ENCODE measurements at places on chromosomes 1 and 21.

DNA sequence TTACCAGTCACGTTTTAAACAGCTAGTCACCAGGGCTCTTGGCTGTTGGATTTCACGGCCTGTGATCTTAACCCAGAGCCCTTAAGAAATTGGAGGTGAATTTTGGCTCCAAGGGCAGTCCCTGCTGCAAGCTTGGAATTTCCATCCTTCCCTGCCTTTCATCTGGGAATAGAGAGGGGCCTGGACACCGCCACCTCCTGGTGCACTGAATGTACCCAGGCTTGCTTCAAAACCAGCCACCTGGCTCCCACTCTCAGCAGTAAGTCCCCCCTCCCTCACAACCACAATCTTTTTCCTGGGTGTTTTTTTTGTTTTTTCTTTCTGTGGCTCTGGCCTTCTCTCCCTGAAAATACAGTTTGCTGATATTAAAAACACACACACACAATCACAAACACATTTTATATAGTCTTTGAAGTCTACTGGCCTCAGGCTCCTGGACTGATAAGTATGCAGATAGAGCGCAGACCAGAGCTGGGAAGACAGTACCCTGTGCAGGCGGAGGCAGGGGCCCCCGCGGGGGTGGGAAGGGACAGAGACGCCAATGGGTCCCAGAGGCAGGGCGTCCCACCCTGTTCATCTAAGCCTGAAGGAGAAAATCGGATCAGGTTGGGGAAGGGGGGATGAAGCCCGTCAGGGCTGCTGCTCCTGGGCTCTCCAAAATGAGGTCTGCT, 65.8 kb upstream of the IGSF21 start:
- no peak for DNase-seq

DNA sequence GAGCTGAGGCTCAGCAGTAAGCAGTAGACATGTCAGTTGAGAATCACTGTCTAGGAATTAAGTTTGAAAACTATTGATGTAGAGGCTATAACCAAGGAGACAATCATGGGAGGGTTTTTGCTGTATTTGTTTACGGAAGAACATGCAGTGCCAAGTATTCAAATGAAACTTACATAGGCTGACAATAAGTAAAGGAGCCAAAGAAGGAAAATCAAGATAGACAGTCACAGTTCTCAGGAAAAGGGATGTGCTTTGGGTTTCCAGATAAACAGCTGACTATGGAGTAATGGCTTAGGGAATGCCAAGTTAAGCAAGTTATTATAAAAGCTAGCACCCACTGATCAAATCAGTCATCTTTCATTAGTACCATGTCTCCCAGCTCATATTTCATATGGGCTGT, 21.5 kb downstream of the GNG12 start:
- no peak for DNase-seq

DNA sequence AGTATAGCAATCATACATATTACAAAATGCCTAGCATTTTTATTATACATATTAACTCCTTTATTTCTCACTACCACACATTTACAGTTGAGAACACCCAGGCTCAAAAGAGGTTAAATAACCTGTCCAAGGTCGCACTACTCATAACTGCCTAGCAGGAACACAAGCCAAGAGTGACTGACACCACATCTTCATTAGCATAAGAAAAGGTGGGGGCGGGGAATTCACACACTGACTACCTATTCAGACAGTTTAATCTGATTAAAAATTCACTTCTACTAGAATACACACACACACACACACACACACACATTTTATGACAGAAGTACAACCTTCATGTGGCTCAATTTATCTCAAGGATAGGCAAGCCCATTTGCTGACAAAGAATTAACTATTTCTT, 77.8 kb upstream of the CACHD1 start:
- DNase-seq: peak; percentile 32

- DNase-seq: no peak
These were observed 1348.0 kb downstream of the MRPL39 start for GRCh38 chr21:24259241-24259640.

GRCh38 chr1:17653728-17654351, 101.3 kb upstream of the ACTL8 start:
- DNase-seq: no peak

- DNase-seq: no peak
These were observed 580 bp downstream of the RBM34 start for GRCh38 chr1:235160383-235160956.

GRCh38 chr1:59026472-59026948, 242.7 kb upstream of the JUN start:
- no peak for DNase-seq

- no peak for DNase-seq
These were observed 94.5 kb upstream of the SLC5A9 start for GRCh38 chr1:48127735-48128685.

- no peak for DNase-seq
These were observed 28.4 kb upstream of the KIAA0040 start for GRCh38 chr1:175220853-175221556.

GRCh38 chr1:95003433-95003738, 69.4 kb downstream of the ALG14 start:
- DNase-seq: no peak

DNA sequence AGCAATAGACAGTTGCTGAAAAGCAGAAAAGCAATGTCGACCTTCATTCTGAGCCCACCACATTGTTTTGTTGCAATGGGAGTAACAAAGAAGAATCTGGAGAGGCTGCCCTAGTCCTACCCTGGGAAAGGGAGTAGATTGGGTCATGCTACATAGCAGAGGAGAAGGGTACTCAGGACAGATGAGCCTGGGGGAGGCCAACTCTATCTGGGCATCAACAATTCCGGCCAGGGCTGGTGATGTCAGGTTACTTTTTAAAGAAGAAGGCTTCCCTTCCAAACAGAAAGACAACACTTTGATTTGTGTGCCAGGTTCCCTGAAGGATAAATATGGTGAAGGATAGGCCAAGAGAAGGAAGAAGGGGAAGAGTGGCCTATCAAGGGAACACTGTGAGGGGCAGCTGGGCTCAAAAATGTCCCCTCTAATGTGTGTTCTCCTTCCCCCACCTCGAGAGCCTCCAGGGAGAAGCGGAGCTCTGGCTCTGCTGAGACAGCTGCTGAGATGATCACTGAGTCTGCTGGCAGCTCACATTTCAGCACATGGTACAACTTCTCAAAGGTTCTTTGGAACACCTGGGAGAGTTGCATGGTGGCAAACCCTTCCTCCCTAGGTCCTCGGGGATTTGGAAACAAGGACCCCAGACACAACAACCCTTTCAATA, 3.2 kb upstream of the ADIPOR1 start:
- no peak for DNase-seq

- no peak for DNase-seq
These were observed 199.9 kb upstream of the ZC3H12A start for GRCh38 chr1:37274486-37274885.

DNA sequence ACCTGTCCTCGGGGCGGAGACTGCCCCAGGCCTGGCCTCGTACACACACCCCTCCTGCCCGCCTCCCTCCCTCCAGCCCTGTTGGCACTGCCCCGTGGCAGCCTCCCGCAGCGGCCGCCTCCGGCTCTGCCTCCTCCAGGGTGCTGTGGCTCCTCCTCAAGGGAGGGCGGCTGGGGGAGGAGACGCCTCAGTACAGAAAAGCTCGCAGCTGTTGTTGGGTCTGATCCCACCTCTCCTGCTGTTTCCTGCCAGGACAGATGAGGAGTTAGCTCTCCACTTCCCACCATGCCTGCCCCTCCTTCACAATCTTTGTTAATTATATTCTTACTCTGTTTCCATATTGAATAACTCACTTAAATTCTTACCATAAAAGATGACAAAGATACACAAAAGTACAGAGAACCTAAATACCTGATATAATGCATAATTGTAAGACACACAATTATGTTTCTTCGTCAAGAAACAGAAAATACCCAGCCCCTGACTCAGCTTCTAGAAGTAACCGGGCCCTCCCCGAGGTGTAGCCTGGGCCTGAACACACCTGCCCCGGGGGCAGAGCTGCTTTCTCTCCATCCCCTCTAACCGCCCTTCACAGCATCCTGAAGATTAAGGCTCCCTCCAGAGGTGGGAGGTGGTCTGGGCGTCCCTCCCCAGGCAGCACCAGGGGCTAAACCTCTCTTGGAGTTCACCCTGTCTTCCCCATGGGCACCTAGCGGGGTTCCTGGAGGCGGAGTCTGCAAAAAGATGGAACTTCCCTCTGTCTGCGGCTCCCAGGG, 30.6 kb upstream of the COL6A1 start:
- no peak for DNase-seq

- DNase-seq: no peak
These were observed 98.9 kb upstream of the KCNK1 start for GRCh38 chr1:233514946-233515391.

GRCh38 chr1:235468970-235469369, 35.3 kb downstream of the B3GALNT2 start:
- no peak for DNase-seq

GRCh38 chr1:165858967-165859845, 31.8 kb downstream of the UCK2 start:
- DNase-seq: no peak

DNA sequence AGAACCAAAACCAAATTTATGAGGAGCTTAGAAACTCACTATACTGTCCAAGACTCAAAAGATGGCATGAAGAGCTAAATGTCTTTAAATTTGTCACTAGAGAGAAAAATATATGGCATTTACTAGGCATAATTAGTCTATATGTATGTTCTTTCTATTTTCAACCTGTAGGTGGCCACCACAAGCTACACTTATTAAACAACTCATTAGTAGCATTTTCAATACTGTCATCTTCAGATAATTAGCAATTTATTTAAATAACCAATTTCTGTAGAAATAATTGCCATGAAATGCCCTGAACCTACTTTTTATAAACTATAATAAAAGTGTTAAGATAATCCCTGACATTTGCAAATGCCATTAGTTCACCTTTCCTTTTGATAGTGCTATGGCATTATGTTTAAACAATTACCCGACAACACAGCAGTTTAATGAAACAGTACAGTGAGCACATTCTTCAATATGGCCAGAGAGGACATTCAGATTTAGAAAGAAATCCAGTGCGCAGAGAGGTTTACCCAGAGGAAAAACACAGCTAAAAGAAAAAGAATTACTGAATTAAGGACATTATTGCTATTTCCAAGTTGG, 522.5 kb downstream of the PTBP2 start:
- DNase-seq: no peak

GRCh38 chr21:23445307-23445706, 2162.0 kb downstream of the MRPL39 start:
- DNase-seq: no peak

GRCh38 chr1:169003864-169004516, 102.5 kb upstream of the ATP1B1 start:
- no peak for DNase-seq

- DNase-seq: no peak
These were observed 706 bp downstream of the C21orf91 start for GRCh38 chr21:17818186-17819113.

DNA sequence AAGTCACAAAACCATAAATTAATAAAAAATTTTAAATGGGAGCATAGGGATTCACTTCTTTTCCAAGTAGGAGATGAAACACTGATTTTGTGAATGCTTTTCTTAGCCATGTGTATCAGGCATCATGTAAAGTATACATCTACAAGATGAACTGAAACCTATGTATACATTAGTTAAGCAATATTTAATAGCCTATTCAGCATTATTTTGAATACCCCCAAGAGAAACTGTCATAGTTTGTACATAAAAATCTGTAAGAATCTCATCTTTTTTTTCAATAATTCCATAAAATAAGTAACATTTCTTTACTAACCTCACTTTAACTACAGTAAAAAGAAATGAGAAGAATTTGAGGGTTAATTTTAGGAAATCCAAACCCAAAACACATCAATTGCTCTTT, 348.0 kb downstream of the KCNT2 start:
- DNase-seq: no peak

DNA sequence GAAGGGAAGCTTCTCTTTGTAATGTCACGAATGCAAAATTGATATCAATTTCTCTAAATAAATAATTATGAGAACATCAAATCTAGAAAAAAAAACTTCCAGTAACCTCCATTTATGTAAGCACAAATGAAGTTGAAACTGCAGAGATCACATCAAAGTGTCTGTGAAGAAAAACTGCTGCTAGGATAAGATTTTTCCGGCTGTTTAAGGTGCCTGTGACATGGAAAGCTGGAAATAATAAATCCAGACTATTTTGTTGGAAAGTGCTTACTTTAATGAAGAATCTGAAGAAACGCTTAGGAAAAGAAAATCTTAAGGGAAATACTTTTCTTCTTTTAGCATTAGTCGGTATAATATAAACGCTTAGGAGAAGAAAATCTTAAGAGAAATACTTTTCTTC, 57.0 kb downstream of the CHRM3 start:
- no peak for DNase-seq

DNA sequence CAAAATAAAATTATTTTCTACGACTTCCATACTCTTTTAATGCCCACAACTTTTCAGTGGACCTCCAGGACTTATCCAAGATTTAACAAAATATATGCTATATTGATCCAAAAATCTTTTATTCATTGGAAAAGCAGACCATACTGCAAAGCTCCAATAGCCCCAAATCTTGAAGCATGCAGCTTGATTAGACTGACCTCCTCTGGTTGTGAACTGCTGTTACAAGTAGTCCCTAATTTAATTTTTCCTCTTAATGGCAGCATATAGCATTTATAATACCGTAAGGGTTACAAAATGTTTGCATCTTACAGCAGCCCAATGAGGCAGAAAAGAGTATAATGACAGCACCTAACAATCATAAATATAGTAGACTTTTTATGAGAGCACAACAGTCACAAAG, 49.8 kb downstream of the TPR start:
- DNase-seq: no peak

DNA sequence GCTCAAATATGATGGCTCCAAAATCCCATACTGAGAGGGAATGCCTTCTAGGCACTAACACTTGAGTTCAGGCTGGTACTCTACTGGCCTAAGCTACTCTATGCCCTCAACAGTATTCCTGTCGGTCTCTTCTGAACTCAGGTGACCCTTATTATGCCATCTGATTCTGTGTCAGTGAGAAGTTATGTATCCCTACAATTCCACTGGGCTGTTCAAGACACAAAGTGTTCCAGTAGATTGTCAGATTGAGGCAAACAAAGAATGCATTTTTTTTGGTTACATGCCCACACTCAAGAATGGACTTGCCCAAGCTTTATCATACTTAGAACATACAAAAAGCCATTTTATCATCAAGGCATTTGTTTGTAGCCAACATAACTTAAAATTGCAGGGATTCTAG, 553.8 kb upstream of the PRMT6 start:
- no peak for DNase-seq
